ENCODE measurements at places on chromosomes 2 and 18.

DNA sequence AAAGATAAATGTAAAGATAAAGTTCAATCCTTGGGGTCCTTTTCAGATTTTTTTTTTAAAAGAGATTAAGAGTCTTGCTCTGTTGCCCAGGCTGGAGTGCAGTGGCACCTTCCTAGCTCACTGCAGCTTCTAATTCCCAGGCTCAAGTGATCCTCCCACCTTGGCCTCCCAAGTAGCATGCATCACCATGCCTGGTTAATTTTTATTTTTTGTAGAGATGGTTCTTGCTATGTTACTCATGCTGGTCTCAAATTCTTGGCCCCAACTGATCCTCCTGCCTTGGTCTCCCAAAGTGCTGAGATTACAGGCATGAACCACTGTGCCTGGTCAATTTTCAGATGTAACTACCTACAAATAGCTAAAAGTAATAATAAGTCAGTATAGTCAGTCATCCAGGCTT, 21.1 kb downstream of the NFE2L2 start:
- H3K27me3 ChIP-seq = no peaks in the 10 kb centered on the region
- no peaks in the 10 kb centered on the region for H3K36me3 ChIP-seq
- peak overlapping the region; percentile 96 for H3K27ac ChIP-seq
- H3K4me3 ChIP-seq = no peak overlapping the region
- DNase-seq = no peak

DNA sequence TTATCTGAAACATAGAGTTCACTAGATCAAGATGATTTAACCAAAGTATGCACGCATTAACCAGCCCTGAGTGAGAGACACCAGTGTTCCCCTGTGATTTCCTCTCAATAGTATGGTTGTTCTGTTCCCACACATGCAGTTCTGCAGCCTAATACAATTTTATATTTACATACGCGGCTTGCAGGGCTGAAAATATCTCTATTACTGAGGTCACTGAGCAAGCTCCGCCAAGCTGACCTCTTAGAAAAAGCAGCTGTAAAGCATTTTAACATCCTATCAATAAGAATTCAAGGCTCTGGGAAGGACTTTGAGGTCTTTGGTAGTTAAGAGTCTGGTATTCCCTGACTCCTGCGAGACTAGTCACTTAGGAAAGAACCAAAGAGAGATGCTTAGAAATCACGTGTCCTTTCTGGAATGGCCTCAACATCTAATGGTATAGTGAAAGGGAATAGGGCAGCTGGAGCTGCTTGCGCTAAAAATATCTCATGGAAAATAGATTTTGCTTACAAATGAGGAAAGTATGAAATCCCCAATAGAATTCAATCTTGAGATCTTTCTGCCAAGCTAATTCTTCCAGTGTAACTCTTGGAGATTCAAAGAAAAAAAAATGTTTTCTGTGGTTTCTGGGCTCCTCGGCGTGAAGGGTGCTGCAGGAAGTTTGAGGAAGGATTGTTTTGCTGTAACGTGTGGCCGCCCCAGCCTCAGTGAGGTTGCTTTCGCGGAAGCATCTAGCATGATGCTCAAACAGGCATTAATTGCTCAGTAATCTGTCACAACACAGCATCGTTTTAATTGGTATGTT, 59.2 kb downstream of the DOCK10 start:
- H3K4me1 ChIP-seq = no peaks in the 10 kb centered on the region
- H3K27me3 ChIP-seq = no peaks in the 10 kb centered on the region
- no peak for DNase-seq
- peak overlapping the region; percentile 80 for H3K27ac ChIP-seq

GRCh38 chr2:235471186-235471747, 22.6 kb upstream of the AGAP1 start:
- H3K36me3 ChIP-seq = no peaks in the 10 kb centered on the region
- no peak overlapping the region for H3K27ac ChIP-seq
- DNase-seq = no peak
- no peaks in the 10 kb centered on the region for H3K27me3 ChIP-seq
- no peaks in the 10 kb centered on the region for H3K4me1 ChIP-seq

DNA sequence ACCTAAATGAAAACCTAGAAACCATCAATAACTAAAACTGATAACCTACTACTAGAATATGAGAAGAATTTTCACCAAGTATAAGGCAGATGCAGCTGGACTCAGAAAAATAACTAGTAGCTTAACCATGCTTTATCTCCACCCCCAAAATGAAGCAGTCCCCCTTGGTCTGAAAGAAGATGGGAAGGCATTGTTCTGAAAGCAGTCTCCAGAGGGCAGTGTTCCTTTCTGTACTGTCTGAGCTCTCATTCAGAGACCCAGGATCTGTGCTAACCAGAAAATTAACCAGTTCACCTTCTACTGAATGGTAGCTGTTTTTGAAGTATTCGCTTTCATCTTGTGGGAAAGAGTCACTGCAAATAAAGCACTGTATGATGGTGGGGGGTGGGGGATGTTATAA, 273.0 kb downstream of the PDE11A start:
- DNase-seq = no peak
- no peak overlapping the region for H3K4me3 ChIP-seq
- H3K27ac ChIP-seq = no peak overlapping the region

GRCh38 chr2:163697429-163697828, 38.4 kb downstream of the FIGN start:
- H3K27me3 ChIP-seq = no peaks in the 10 kb centered on the region
- H3K4me1 ChIP-seq = no peaks in the 10 kb centered on the region
- H3K4me3 ChIP-seq = no peak overlapping the region
- DNase-seq = no peak

- peak; percentile 49 for DNase-seq
- no peaks in the 10 kb centered on the region for H3K27me3 ChIP-seq
- peak overlapping the region; percentile 99 for H3K27ac ChIP-seq
- H3K36me3 ChIP-seq = no peaks in the 10 kb centered on the region
Measured at GRCh38 chr2:173963323-173963816, 1.8 kb downstream of the SP3 start.

- DNase-seq = no peak
- no peaks in the 10 kb centered on the region for H3K4me1 ChIP-seq
- H3K27ac ChIP-seq = no peak overlapping the region
- H3K27me3 ChIP-seq = no peaks in the 10 kb centered on the region
Measured at GRCh38 chr2:103293742-103294077, 531.9 kb downstream of the TMEM182 start.
